ENCODE measurements at places on chromosomes 11 and 22.
A peak's percentile ranks its signal among the peaks of the same experiment; 100 is the strongest.

- peak; percentile 48 for DNase-seq
Observed at GRCh38 chr11:12110714-12111548, 541 bp downstream of the MICAL2 start.

GRCh38 chr11:105592035-105592434 lies 17.8 kb upstream of the GRIA4 start:
- DNase-seq, result no peak

- DNase-seq, result no peak
Observed at GRCh38 chr11:63761931-63762653, 6.5 kb downstream of the ZFTA start.

- DNase-seq, result no peak
Observed at GRCh38 chr11:110435780-110436717, 6.3 kb downstream of the FDX1 start.

GRCh38 chr22:39013942-39014722 lies at the start of gene APOBEC3C:
TSS of gene APOBEC3C (plus strand) at chr22:39014257. CDS start at chr22:39014363, 106 bp downstream.
- peak; percentile 84 for DNase-seq

DNA sequence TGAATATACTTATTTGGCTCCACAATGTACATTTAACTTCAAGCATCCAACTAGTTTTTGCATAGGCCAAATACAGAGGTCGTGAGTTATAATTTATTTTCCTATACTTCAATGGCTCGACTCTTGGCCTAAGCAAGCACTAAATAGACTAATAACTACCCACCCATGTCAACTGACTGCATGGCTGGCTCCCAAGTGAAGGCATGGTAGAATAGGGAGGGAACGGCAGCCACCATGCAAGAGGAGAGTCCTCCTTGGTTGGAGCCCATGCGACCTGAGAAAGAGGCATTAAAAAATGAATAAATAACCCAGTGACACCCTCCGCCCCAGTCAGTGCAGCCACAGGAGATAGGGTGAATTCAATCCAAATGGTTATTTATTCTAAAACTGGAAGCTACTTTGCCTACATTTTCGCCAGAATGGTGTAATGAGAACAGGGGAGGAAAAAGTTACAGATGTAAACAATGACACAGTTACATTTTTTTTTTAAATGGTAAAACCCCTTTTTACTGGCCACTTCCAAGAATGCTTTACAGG lies 4.9 kb downstream of the GNG3 start:
- no peak for DNase-seq

GRCh38 chr11:59854871-59855270 lies 9.6 kb upstream of the CBLIF start:
- no peak for DNase-seq

- DNase-seq, result peak; percentile 50
Observed at GRCh38 chr11:369336-370018, at the start of gene B4GALNT4. TSS of gene B4GALNT4 (plus strand) at chr11:369499. CDS start at chr11:369804, 305 bp downstream.

DNA sequence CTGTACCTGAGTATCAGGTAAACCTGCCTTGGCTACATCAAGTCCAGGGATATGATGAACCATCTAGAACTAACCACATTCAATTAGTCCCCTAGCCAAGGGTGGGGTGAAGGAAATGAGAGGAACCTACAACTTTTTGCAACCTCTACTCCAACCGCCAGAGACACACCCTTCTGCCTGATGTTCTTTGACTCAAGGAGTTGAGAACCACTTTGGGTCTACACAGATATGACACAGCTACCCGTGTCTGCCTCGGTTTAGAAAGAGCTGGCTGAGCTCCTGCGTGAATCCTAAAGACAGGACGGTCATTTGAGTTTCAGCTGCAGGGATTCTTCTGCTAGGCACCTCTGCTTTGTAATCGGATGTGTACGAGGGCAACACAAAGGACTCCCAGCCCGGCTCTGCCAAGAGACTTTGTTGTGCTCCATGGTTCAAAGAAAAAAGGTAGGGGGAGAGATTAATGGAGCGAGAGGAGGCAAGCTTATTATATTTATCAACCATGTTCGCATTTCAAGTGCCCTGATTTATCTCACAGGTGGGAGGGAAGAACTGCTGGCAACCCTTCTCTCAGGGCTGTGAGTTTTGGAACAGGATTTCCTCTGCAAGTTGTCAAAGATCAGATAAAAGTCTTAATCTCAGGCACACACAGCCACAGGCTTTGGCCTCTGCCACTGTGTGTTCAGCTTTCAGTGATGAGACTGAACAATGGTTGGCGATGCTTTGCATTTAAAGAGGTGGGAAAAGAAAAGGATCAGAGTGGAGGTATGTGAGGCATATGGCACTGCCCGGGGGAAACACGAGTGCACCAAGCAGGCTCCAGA lies 35.1 kb downstream of the FLI1 start:
- peak; percentile 59 for DNase-seq

DNA sequence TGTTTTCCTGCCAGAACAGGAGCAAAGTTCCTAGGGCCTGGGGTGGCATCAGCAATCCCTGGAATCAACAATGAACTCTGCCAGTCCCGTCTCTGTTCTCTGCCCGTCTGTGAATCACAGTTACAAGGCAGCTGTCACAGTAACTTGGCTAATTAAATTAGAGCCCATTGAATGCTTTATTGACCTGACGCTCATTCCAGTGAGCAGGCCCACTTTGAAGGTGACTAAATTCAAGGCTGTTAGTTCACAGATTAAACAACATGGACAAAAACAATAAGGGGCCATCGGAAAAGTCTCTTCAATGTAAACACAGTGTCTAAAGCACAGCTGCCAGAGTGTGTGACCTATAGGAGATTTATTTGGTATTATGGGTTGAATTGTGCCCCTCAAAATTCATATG lies 17.7 kb upstream of the TMPRSS5 start:
- no peak for DNase-seq

DNA sequence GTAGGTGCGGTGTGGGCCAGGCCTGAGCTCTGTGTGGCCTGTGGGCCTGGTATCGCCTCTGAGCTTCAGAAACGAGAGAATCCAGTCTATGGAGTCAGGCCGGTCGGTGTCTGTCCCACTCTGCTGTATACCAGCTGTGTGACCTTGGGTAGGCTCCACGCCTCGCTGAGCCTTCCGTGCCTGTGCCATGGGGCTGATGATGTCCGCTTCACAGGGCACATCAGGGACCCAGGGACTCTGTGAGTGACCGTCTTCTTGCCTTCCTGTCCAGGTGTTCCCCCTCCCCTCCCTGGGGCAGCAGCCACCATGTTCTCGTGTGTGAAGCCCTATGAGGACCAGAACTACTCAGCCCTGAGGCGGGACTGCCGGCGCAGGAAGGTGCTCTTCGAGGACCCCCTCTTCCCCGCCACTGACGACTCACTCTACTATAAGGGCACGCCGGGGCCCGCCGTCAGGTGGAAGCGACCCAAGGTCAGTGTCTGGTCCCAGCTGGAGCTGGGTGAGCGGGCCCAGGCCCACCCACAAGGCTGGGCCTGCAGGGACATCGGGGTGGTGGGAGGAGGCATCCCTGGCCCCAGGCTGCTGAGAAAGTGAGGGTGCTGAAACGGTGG lies 17.9 kb downstream of the CAPN5 start:
- no peak for DNase-seq

- no peak for DNase-seq
Observed at GRCh38 chr11:64120951-64121569, 44.9 kb downstream of the MACROD1 start.

- DNase-seq, result no peak
Observed at GRCh38 chr11:103317118-103317517, 207.9 kb downstream of the DYNC2H1 start.

GRCh38 chr22:49968313-49968830 lies 7.8 kb downstream of the PIM3 start:
- DNase-seq, result no peak

DNA sequence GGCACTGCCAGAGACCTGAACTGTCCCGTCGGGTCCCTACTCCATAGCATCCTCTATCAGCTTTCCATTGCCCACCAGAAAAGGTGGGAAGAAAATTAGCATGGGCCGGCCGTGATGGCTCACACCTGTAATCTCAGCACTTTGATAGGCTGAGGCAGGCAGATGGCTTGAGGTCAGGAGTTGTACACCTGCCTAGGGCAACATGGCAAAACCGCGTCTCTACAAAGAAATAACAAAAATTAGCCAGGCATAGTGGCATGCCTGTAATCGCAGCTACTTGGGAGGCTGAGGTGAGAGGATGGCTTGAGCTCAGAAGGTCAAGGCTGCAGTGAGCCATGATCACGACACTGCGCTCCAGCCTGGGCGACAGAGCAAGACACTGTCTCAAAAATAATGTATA lies 3.5 kb downstream of the SLC25A18 start:
- no peak for DNase-seq

DNA sequence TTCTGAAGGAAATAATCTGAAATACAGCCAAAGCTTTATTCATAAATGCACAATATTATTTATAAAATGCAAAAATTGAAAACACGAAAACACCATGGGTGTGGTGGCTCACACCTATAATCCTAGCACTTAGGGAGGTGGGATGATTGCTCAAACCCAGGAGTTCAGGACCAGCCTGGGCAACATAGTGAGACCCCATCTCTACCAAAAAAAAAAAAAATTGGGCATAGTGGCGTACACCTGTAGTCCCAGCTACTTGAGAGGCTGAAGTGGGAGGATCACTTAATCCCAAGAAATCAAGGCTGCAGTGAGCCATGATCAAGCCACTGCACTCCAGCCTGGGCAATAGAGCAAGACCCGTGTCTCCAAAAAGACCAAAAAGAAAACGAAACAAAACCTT lies 5.2 kb upstream of the RDX start:
- DNase-seq, result no peak

- DNase-seq, result no peak
Observed at GRCh38 chr11:101346591-101346990, 217.0 kb upstream of the PGR start.

DNA sequence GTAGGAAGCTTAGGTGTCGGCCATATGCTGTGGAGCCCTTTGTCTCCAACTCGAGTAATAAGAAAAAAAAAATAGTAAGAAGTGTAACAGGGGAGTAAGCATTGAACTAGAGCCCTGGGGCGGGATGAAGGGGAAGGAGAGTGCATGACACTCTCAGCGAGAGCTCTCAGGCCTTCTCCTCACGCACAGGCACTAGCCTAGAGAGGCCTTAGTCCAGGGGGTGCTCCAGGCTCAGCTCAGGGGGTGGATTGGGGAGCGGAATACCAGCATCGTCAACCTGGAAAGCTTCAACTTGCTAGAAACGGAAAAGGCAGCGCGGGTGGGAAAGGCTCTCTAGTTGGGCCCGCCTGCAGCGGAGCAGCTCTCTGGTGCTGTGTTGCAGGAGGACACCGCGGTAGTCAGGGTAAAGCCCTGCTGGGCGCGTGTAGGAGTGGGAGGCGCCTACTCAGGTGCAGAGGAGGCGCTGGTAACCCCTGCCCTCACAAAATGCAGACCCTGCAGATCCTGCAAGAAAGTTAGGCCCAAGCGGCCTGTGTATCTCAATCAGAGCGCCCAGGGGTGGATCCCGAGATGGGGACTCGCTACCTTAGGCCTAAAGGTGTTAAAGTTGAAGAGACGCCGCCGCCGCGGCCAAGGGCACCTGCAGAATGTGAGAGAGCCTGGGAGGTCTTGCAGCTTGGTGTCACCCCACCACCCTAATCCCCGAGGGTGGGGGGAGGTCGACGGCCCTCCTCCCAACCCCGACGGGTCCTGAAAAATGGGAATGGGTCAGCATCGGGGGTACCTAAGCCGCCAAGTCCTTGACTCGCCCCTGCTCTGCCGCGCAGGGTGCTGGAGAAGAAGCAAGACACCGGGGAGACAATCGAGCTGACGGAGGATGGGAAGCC lies 2.8 kb downstream of the SLC17A6 start:
- DNase-seq, result no peak

GRCh38 chr22:36741204-36741793 lies 34.6 kb downstream of the IFT27 start:
- no peak for DNase-seq

- no peak for DNase-seq
Observed at GRCh38 chr22:32067613-32068012, 24.6 kb downstream of the SLC5A1 start.

- DNase-seq, result no peak
Observed at GRCh38 chr11:112606656-112607055, 346.0 kb upstream of the PLET1 start.

- no peak for DNase-seq
Observed at GRCh38 chr11:94199136-94200130, 70.8 kb downstream of the PANX1 start.

DNA sequence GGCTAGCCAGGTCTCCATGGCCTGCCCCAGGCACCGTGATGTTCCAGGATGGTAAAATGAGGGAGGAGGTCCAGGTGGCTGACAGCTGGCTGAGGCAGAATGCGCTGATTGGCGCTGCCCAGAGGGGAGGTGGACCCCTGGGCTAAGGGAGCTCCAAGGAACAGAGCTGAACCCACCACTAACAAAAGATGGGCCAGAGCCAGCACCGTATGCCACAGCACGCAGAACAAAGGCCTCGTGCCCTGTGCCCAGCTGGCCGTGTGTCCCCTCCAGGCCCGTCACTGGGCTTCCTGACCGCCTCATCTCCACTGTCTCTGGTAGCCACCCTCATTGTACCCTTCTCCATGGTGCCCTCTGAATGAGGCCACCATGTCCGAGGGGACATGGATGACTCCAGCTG lies 19.6 kb upstream of the PRODH start:
- DNase-seq, result no peak

GRCh38 chr11:73201249-73201648 lies 16.8 kb upstream of the P2RY2 start:
- DNase-seq, result no peak

- DNase-seq, result no peak
Observed at GRCh38 chr22:27475548-27475897, 326.0 kb downstream of the MN1 start.

DNA sequence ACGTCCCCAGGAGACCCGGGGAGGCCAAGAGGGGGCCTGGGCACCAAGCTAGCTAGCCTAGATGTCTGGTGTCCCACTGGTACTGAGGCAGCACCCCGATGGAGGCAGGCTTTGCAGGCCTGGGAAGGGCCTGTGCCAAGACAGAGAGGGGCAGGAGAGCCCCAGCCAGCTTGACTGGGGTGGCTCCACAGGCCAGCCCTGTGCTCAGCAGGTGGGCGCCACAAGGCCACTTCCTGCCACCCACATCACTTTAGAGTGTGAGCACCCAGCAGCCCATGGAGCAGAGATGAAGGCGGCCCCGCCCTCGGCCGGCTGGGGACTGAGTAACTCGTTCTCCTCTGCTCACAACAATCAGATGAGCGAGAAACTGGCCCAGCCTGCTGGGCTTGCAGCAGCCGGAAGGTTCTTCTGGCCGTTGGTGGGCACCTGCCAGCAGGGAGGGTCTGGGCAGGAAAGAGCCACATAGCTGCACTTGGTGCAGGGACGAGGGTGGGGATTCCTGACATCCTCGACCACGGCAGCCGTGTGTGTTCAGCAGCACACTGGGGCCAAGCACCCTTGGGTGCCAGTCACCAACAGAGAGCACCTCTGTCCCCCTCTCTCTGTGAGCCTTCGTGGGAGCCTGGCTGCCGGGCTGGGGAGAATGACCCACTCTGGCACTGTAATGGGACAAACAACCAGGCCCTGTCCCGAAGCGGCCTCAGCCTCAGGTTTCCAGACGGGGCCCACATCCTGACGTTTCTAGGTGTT lies 7.6 kb downstream of the OSBPL5 start:
- no peak for DNase-seq

GRCh38 chr11:2816941-2817421 lies 68.6 kb downstream of the CDKN1C start:
- DNase-seq, result no peak
